Stimulated activated naive CD4-positive, alpha-beta T cell treated with Interleukin-2 at 50 U/mL for 16 hours (primary cell): ENCODE measurements at places on chromosomes 5 and 9.

- no peak for DNase-seq
Observed at GRCh38 chr9:116546711-116547581, 140.2 kb upstream of the TRIM32 start.

DNA sequence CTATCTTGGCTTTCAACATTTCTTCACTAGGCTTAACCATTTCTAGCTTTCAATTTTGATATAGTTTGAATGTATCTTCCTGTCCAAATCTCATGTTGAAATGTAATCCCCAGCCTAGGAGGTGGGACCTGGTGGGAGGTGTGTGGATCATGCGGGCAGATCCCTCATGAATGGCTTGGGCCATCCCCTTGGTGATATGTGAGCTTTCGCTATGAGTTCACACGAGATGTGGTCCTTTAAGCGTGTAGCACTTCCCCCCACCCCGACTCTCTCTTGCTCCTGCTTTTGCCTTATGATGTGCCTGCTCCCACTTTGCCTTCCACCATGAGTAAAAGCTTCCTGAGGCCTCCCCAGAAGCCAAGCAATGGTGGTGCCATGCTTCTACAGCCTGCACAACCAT is 40.6 kb downstream of the PHAX start:
- no peak for DNase-seq

GRCh38 chr9:6305954-6306563 is 22.1 kb upstream of the TPD52L3 start:
- DNase-seq = no peak

DNA sequence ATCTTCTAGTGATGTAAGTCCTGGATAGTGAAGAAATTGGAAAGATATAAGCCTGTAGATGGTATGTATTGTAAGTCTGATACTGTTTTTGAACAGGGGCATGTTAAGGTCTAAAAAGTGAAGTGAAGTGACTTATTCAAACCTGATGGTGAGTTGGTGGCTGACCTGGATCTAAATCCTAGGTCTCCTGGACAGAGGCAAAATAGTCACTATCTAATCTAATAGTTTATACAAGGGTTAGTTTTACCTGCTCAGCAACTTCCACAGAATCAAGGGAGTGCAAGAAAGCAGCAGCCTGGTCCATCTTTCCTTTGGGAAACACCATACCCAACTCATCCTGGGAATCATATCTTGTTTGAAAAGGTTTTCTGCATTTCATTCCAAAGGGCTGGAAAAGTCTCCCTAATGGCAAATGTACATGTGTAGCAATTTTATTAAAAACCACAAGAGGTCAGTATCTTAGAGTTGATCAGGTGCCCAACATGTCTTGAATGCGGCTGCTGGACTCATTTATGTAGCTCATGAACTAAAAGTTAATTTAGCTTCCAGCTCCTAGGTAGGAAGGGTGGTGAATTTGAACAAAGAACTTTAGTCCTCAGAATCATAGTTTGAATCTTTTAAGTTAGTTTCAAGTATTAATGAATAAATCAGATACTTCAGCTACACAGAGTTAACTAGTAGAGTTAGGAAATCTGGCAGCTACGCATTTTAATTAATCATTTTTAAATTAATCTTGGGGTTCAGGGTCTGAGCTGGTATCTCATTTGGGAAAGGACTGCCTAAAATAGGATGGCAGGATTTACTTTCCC is 26.0 kb downstream of the SKP2 start:
- DNase-seq = no peak

GRCh38 chr5:88687373-88687911 is 195.5 kb downstream of the MEF2C start:
- no peak for DNase-seq

GRCh38 chr9:20209391-20210340 is 412.6 kb downstream of the MLLT3 start:
- peak; percentile 33 for DNase-seq

- no peak for DNase-seq
Observed at GRCh38 chr5:41863871-41864486, 6.2 kb downstream of the OXCT1 start.
